ENCODE measurements at places on chromosomes 2 and 18.

DNA sequence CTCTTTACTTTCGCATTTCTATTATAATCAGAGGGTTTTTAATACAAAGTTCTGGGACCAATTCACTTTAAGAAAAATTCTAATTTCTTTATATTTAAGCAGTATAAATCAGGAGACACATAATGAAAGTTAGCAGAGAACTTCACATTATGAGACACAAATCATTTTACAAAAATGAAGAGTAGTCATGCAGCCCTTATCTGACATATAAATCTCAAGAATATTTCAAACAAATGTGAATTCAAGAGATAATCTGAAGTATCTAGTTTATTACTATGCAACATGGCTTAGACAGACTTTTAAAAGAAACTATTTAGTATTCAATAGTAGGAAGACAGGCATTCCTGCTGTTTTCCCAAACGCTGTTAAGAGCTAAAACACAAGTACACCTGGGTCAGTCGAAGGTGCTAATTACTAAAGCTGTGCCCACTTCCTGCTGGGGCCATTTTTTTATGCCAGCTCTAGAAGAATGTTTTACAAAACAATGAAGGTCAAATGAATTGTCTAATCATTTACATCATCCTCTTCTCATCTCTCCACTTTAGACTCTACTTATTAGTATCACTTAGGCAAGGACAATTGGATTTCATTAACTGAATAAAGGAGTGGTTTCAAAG lies 40.2 kb downstream of the CWC22 start:
- no peak for DNase-seq

DNA sequence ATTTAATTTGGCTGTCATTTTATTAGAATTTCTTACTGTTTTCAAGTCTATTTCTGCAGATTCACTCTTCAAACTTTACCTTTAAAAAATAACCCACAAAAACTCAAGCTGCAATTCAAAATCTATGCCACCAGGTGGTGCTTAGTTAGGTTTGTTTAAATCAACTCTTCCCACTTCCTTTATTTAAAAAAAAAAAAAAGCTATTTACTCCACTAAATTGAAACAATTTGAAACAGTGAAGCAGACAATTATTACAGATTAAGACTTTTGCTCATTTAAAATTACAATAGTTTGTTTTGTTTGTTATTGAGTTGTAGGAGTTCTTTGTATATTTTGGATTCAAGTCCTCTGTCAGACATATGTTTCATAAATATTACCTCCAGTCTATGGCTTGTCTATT lies 300.0 kb downstream of the PDE11A start:
- no peak for DNase-seq

- no peak for DNase-seq
These were observed 3.1 kb upstream of the SPP2 start for GRCh38 chr2:234047361-234047760.

DNA sequence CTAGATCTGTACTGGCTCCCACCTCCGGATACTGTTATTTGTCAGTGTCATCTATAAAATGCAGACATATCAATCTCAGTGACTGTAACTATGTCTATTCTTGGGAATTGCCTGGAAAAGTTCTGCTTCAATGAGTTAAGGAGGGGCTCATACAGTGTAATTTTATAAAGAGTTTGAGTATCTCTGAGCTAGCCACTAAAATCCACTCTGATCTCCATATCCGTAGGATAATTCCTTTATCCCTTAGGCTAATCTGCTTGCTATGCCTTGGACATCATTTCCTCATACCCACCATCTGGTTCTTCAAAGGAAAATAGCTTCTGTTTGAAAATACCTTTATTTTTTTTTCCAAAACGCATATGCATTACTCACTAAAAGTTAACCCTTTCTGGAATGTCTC lies 863.2 kb downstream of the SUCLG1 start:
- DNase-seq = no peak

DNA sequence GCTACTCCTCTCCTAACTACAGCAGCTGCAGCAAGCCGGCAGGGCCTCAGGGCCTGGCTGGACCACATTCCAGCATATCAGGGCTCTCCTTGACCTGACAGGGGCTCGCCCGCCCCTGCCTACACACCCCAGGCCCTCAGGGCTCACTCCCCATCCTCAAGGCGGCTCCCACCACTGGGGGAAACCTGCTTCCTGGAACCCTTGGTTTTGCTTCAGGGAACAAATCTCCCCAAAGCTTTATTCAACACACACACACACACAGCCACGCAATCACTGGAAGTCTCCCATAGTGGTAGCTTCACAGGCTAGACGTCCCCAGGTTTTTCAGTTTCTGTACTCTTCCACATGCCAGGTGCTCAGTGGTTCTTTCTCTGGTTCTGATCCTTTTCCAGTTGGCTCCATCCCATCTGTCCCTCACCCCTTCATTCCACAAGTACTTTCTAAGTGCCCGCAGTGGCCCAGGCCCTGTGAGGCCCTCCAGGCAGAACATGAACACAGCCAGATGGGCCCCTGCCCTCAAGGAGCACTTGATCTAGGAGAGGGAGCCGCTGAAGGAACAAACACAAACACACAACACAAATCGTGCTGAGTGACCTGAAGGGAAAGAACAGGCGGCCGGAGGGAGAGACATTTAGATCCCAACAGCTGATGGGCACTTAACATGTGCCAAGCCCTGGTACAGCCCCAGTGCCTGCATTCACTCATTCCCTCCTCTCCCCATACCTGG lies 51.1 kb downstream of the TNS1 start:
- no peak for DNase-seq

DNA sequence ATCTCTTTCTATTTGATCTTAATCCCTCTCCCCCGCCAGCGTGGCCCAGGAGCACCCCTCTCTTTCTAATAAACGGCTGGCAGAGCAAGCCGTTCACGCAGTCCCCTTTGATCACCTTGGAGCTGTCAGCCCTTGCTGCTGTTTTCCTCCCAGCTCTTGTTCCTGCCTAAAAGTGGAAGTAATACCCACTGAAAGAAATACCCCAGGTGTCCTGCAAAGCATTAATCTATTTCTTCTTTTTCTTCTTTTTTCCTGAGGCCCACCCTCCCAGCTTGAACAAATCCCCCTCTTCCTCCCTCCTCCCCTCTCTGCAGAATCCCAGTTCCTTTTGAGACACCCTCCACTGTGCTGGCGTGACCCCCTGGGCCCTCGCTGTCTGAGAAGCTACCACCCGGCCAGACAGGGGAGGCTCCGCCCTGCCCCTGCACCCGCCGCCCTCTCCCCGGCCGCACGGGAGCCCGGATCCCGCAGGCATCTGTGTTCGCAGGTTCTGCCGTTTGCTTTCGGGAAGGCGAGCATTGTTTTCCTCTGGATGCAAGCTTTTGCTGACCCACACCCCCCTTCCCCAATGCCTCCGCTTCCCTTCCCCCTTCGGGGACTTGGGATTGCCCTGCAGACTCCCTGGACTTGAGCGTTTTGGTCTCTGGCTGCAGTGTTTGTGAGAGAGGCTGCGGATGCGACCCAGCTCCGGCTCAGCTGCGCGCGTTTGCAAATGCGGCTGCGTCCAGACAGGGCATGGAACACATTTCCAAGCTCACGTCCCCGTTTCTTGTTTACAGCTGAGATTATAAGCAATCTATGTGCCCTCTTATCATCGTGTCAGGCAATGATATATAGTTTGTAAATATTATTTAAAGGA lies 631.5 kb downstream of the NYAP2 start:
- DNase-seq = no peak

DNA sequence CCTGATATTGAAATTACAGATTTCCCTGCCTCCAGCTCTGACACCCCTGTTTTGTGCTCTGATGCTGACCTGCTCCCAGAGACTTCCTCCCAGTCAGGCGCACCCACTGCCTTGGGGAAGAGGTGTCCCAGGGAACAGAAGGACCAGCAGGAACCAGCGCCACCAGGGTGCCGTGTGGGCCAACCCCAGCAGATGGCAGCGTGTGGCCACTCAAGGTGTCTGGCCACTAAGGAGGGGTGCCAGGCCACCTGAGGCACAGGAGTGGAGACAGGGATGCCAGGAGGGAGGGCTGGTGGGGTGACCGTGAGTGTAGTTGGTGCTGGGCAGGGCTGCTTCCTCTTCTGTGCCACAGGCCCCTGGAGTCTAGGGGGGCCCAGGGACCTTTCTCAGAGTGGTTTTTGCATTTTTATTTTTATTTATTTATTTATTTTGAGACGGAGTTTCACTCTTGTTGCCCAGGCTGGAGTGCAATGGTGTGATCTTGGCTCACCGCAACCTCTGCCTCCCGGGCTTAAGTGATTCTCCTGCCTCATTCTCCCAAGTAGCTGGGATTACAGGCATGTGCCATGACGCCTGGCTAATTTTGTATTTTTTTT lies 56.0 kb downstream of the TEX44 start:
- peak; percentile 38 for DNase-seq

DNA sequence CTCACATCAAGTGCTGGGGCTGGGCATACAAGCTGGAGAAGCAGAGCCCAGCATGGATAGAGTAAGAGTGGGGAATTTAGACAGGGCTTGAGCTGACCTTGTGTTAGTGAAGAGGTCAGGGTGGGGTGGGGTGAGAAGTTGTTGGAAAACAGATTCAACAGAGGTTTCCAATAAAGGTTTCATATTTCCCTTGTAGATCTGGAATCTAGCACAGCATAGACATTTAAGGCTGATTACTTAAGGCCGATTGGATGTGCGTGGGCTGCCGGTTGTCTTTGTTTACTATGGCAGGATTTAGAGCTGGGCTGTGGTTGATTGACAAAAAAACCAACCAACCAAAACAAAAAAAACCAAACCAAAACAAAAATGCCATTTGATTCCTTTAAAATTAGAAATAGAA lies 114.9 kb upstream of the SEC11C start:
- no peak for DNase-seq

DNA sequence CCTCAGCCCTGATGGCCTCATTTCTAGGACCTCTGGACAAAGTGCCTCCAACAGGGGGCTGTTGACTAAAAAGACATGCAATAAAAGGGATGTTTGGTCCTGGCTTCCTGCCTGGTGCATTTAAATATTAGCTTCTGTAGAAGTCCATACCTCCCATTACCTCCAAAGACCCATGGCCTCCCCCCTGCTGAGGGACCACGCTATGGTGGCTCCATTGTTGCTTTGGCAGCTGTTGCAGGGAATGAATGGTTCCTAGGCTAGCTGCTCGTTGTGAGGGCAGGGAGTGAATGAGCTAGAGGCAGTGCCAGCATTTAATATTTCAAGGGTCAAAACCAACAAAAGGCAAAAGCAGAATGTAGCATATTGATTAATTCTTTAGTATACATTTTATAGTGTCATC lies 285.9 kb downstream of the SLC8A1 start:
- no peak for DNase-seq

DNA sequence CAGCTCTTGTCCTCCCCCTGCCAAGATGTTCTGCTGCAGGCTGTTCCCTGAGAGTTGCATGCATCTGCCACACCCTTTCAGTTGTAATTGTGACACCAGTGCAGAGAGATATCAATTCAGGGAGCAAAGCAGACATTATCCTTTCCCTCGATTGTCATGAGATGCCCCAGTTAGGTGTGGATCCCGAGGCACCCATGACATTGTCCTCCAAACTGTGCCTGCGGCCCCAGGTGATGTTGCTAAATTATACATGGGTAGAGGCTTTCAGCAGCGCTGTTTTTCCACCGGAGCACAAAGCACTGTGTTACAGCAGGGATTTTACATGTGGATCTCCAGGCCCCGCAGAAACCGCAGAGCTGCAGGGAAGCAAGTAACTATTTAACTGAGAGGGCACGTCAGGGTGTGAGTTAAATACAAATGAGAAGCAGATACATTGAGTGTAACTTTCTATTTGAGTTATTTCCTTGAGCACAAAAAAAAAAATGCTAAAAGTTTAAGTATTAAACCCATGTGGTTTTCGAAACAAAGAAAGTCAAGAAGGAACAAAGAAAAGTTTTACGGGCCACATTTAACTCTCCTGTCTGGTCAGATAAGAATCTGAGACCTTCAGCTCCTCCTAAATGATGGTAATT lies 90.3 kb upstream of the BCL2L11 start:
- DNase-seq = no peak

DNA sequence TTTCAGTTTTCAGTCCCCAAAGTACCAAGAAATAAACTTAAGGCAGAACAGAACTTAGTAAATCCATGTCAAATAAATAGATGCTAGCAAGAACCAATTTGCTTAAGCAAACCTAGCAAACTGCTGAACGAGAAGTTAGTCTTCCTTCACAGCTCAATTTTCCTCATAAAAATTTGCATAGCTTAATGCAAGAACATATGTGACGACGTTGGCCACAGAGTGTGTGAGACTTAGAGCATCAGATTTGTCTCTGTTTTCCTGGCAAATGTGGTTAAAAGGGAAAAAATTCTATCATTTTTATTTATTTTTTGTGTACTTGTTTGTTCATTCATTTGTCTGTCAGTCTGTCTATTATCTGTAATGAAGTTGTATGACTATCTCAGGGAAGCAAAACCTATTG lies 485.7 kb downstream of the THSD7B start:
- no peak for DNase-seq

DNA sequence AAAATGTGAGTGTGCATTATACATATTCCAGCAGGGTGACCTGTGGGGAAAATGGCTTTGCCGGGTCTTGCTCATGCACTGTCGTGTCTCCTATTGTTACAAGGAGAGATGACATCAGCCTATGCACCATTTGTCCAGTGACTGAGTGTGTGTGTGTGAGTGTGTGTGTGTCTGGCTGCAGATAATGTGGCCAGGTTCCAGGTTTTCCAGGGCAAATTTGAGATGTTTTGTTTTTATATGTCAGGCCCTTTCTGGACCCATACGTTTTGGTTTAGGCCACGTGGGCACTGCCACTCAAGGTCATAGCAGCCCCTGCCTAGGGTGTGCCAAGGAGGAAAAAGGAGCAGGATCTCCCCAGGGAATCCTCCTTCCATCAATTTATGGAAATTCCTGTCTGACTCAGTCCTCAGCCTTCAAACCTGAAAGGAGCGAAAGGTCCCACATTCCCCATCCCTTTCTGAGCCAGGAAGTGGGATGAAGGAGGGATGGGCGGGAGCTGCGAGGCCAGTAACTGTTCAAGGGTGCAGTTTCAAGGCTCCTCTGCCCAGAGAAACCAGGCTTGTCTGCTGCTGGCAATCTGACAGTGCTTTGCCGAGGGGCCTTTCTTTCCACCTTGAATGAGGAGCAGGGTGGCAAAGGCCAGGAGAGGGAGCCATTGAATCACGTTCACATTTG lies 93.0 kb upstream of the SMAD2 start:
- DNase-seq = no peak

DNA sequence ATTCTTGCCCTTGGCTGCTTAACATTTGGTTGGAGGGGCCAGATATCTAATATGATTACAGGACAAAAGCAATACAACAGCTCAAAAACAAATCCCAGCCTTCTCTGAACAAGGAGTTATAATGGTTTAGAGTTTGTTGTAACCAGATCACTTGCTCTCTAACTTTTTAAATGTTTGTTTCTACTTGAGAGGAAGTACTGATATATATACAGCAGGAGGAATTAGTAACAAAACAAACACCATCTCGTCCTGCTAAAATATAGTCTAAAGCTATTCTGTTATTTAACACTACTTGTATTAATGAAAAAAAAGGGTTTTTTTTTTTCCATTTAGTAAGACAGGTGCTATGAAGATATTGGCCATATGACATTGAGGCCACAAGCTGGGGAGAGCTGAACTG lies 60.9 kb upstream of the TMEM17 start:
- no peak for DNase-seq

DNA sequence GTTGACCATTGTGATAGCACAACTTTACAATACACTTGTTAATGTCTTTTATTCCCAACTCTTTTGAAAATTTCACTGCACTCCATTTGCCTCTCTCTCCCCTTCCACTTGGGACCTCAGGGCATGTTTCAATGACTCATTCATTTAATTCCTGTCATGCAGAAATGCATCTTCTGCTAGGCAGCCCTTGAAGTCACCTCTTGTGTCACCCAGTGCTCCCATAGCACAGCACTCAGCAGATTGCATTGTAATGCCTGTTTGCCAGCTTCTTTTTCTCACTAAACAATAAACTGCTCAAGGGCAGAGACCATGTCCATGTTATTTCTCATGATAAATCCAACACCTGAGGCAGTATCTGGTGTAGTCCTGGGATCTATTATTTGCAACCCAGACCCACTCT lies 85.9 kb upstream of the ACSL3 start:
- no peak for DNase-seq

Data from activated CD4-positive, alpha-beta T cell treated with anti-CD3 and anti-CD28 coated beads for 4 hours (primary cell).